ENCODE measurements at places on chromosomes 3 and 15.
A peak's percentile ranks its signal among the peaks of the same experiment; 100 is the strongest.

DNA sequence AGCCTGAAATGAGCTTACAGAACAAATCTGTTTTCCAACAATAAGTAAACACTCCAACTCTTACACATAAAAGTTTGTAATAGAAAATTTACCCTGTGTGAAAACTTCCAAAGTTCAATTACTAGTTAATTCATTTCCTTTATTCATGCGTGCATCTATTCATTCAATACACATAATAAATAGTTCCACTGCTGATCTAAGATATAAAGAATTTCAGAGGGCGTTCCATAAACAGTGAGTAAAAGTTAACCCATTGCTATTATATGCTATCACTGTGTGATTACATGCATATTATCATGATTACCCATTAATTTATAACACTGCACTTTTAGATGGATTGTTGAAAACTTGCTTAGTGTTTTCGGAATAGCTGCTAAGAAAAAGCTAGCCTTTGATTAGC is 36.2 kb upstream of the CFAP20DC start:
- DNase-seq: no peak

DNA sequence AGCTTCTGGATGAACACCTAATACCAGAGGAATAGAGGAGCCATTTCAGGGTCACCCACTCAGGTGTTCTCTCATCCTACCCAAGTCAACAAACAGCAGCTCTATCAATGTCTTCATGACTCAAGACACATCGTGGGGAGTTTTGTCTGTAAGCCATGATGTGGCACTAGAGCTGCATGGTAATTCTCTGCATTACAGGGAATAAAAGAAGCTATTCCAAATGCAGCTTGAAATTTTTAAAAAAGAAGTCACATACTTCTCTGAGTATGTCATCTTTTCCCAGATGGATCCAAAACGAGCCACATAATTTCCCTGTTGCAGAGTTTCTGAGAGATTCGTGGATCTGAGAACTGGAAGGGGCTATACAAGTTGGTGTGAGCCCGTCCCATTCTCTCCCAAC is 6.1 kb upstream of the THSD4 start:
- no peak for DNase-seq

GRCh38 chr15:74614744-74615507 is 710 bp upstream of the CLK3 start:
- peak; percentile 79 for DNase-seq

GRCh38 chr15:85024509-85025336 is 43.1 kb downstream of the PDE8A start:
- peak; percentile 72 for DNase-seq

DNA sequence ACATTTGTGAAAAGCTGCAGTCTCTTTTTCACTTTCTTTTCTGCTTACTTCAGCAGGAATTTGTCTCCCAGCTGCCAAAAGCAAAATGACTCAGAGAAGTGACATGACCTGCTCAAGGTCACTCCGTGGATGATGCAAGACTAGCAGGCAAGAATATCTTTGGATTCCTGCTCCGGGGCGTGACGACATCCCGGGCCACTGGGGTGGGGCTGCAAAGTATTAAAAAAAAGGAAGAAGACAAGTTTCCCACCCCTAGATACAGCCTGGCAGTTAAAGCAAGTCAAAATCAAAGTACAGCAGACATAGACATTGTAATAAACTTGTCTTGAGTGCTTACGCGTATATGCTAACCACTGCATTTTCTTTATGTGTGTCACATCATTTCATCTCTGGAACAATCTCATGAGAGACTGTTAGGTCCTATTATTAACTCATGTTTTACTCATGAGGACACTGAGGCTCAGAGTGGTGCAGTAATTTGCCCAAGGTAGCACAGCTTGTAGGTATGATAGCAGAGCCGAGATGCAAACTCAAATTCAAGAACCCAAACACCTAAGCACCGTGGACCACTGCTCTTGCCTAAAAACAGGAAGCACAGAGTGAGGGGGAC is 485.2 kb upstream of the PROK2 start:
- DNase-seq: peak; percentile 59

GRCh38 chr3:120988994-120989393 is 81.0 kb downstream of the STXBP5L start:
- no peak for DNase-seq

- no peak for DNase-seq
Measured at GRCh38 chr15:95989392-95989791, 341.1 kb upstream of the NR2F2 start.

- no peak for DNase-seq
Measured at GRCh38 chr3:110234831-110235230, 836.8 kb upstream of the NECTIN3 start.

DNA sequence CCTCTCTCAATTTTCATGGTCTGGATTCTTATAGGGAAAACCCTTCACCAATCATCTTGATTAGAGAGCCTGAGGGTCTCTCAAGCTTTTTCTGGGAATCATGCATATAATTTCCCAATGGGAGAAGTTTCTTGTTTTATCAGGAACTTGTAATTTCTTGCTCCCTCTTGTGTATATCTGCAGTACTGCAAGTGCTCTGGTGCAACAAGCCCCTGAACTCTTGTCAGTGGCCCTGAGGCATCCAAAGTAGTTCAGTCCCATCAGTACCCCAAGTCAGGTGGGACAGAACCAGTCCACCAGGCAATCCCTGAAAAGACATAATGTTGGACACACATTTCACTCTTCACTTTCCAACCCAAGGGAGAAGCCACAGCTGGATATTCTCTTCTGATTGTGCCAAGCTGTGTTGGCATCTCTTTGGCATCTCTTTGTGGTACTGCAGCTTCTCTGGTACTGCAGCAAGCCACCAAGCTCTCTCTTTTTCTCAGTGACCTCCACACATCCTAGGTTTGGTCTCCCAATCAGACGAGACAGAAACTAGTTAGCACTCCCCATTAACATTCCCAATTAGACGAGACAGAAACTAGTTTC is 214.5 kb downstream of the ZIC4 start:
- peak; percentile 13 for DNase-seq

Data from MG63 (cell line).